ENCODE measurements at places on chromosomes 12 and 14. TPM values are rescaled to one million over a fixed set of nuclear protein-coding genes. Genes with fewer than 3 reads are reported as not detected.

GRCh38 chr12:108884116-108885012 is 4.5 kb downstream of the DAO start:
- no peaks in the 10 kb centered on the region for H3K36me3 ChIP-seq
- no peak for DNase-seq
- H3K27ac ChIP-seq = no peak overlapping the region
- H3K27me3 ChIP-seq = peaks cover 9% of the 10 kb centered on the region

GRCh38 chr14:99040052-99040451 is 231.9 kb downstream of the BCL11B start:
- no peaks in the 10 kb centered on the region for H3K27me3 ChIP-seq
- DNase-seq = no peak
- H3K4me1 ChIP-seq = peaks cover 9% of the 10 kb centered on the region

DNA sequence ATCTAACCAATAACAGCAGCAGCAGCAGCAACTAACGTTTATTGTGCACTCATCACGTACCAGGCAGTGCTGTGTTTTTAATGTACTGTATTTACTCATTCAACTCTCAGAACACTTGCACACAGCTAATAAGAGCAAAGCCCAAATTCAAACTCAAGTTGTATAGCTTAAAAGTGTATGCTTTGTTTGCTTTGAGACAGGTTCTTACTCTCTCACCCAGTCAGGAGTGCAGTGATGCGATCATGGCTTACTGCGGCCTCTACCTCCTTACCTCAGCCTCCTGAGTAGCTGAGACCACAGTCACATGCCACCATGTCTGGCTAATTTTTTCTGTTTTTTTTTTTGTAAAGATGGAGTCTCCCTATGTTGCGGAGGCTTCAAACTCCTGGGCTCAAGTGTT is 105.4 kb downstream of the PAPLN start:
- H3K27me3 ChIP-seq = no peaks in the 10 kb centered on the region
- DNase-seq = no peak

DNA sequence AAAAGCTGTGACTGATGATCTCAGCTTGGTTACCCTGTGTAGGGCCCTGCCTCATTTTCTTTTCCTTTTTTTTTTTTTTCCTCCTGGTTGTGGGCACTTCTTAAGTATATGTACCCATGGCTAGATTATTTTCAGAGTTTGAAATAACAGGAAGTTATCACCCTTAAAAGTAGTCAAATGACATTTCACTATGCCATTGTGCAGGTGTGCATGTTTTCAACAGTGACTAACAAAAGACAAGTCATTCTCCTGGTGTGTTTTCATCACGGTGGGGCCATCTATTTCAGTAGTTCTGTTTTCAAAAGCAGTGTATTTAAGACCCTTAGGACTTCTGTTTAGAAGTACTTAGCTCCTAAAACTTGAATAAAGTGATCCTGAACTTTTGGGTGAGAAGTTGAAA is 15.0 kb downstream of the GABARAPL1 start:
- no peaks in the 10 kb centered on the region for H3K4me1 ChIP-seq
- peaks cover 9% of the 10 kb centered on the region for H3K36me3 ChIP-seq
- H3K27ac ChIP-seq = no peak overlapping the region
- no peak overlapping the region for H3K4me3 ChIP-seq
- DNase-seq = no peak
- no peaks in the 10 kb centered on the region for H3K27me3 ChIP-seq

- peak; percentile 37 for DNase-seq
- no peaks in the 10 kb centered on the region for H3K36me3 ChIP-seq
- no peaks in the 10 kb centered on the region for H3K27me3 ChIP-seq
- H3K4me1 ChIP-seq = no peaks in the 10 kb centered on the region
These were observed 8.5 kb upstream of the PRKAB1 start for GRCh38 chr12:119659289-119659897.

GRCh38 chr14:105336477-105337287 is 22.1 kb downstream of the PACS2 start:
- H3K4me1 ChIP-seq = peaks cover 4% of the 10 kb centered on the region
- no peak overlapping the region for H3K4me3 ChIP-seq
- no peaks in the 10 kb centered on the region for H3K27me3 ChIP-seq
- no peak overlapping the region for H3K27ac ChIP-seq
- H3K36me3 ChIP-seq = peaks cover 2% of the 10 kb centered on the region
- DNase-seq = no peak

DNA sequence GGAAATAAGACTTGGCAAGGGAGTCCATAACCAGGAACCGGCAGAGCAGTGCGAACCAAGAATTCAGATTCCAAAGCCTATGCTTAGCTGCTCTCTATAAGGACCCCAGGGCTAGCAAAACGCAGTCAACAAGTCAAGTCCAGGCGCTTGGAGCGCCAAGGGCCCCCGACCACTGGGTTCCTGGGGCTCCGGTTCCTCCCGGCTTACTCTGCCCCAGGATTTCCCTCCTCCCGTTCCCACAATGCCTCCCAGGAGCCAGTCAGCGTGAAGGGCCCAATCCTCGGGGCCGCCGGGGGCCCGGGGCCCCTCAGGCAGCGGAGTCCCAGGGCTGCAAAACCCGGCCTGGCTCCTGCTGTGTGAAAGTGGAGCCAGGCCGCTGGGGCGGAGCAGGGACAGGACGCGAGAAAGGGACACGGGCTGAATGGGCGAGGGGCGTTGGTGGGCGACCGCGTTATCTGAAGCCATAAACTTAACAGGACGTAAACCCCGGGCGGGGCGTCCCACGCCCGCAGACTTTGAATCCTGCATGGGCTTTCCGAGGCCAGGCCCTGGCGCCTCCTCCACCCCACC is 1.5 kb downstream of the KRT8 start:
- H3K4me3 ChIP-seq = peak overlapping the region; percentile 24
- no peaks in the 10 kb centered on the region for H3K4me1 ChIP-seq
- peak; percentile 93 for DNase-seq
- H3K27ac ChIP-seq = peak overlapping the region; percentile 69
- H3K27me3 ChIP-seq = no peaks in the 10 kb centered on the region
- H3K36me3 ChIP-seq = no peaks in the 10 kb centered on the region

GRCh38 chr14:53999061-53999488 is 42.5 kb upstream of the BMP4 start:
- DNase-seq = peak; percentile 66
- no peaks in the 10 kb centered on the region for H3K36me3 ChIP-seq
- no peaks in the 10 kb centered on the region for H3K27me3 ChIP-seq
- peaks cover 1% of the 10 kb centered on the region for H3K4me1 ChIP-seq
- H3K4me3 ChIP-seq = no peak overlapping the region

GRCh38 chr14:56193347-56193746 is 75.1 kb downstream of the PELI2 start:
- H3K4me1 ChIP-seq = no peaks in the 10 kb centered on the region
- no peak overlapping the region for H3K27ac ChIP-seq
- H3K4me3 ChIP-seq = no peak overlapping the region
- H3K36me3 ChIP-seq = peaks cover 2% of the 10 kb centered on the region
- no peak for DNase-seq

- no peaks in the 10 kb centered on the region for H3K27me3 ChIP-seq
- no peak overlapping the region for H3K27ac ChIP-seq
- no peak for DNase-seq
- no peaks in the 10 kb centered on the region for H3K36me3 ChIP-seq
- H3K4me1 ChIP-seq = no peaks in the 10 kb centered on the region
- no peak overlapping the region for H3K4me3 ChIP-seq
These were observed 33.1 kb upstream of the PTPRO start for GRCh38 chr12:15289192-15289591.

DNA sequence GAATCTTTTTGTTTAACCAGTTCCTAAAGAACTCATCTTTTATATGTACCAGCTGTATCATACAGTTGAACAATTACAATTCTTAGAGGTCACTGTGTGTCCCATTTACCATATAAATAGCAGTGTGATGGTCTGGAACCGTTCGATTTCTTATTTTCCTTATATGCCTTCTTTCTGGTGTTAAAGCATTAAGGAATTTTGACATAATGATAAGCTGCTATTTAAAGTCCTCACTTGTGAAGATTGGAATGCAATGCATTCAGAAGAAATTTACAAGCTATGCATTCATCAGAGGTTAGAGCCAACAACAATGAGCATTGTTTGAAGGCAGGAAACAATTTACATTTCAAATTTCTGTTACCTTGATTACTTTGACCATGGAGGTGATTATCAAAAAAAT is 80.0 kb upstream of the PRICKLE1 start:
- H3K27ac ChIP-seq = no peak overlapping the region
- no peaks in the 10 kb centered on the region for H3K27me3 ChIP-seq
- H3K4me3 ChIP-seq = no peak overlapping the region
- no peaks in the 10 kb centered on the region for H3K36me3 ChIP-seq
- DNase-seq = peak; percentile 16

GRCh38 chr12:49954863-49955830 is 4.6 kb downstream of the AQP2 start:
- no peak overlapping the region for H3K4me3 ChIP-seq
- no peak for DNase-seq
- no peak overlapping the region for H3K27ac ChIP-seq
- no peaks in the 10 kb centered on the region for H3K36me3 ChIP-seq
- H3K27me3 ChIP-seq = no peaks in the 10 kb centered on the region

DNA sequence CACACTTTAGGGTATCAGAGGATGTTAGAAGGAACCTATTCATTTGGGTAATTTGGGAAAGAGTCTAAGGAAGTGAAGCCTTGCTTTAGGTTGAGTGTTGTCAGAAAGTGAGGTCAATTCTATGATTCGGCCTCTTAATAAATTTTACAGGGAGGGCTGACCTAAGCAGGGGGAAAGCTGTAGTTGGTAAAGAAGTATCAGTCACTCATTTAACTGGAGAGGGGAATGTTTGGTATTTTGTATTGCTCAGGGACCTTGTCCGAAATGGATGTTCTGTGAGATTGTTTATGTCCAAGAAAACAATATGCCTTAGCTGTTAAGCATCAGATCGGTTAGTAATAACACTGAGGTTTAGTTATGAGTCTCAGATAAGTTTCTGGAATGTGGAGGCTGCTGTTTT is 7.3 kb downstream of the CAND1 start:
- H3K27ac ChIP-seq = no peak overlapping the region
- DNase-seq = no peak
- H3K4me3 ChIP-seq = no peak overlapping the region
- no peaks in the 10 kb centered on the region for H3K27me3 ChIP-seq
- peaks cover 9% of the 10 kb centered on the region for H3K4me1 ChIP-seq
- H3K36me3 ChIP-seq = peaks cover 5% of the 10 kb centered on the region

- DNase-seq = peak; percentile 43
- peak overlapping the region; percentile 60 for H3K27ac ChIP-seq
- peaks cover 2% of the 10 kb centered on the region for H3K4me1 ChIP-seq
These were observed 414.3 kb downstream of the BCAT1 start for GRCh38 chr12:24534622-24535021.

GRCh38 chr14:27688841-27689444 is 1077.6 kb upstream of the FOXG1 start:
- H3K27me3 ChIP-seq = no peaks in the 10 kb centered on the region
- no peaks in the 10 kb centered on the region for H3K4me1 ChIP-seq
- H3K36me3 ChIP-seq = no peaks in the 10 kb centered on the region
- H3K4me3 ChIP-seq = no peak overlapping the region

DNA sequence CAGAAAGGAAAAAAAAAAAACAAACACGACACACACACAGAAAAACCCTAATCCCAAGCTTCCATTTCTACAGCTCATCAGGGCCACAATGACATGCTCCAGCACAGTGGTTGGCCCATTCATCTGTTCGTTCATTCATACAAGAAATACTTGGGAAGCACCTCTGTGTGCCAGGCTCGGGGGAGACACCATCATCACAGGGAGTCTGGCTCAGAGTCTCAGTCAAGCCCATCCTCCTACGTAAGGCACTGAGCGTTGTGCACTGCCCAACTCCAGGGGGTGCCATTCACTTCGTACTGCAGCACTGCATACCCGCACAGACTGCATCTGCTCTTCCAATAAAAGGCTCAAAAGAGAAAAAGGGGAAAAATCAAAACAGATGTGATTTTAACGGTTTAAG is 15.3 kb downstream of the VPS37B start:
- no peaks in the 10 kb centered on the region for H3K36me3 ChIP-seq
- H3K4me1 ChIP-seq = peaks cover 14% of the 10 kb centered on the region
- peak overlapping the region; percentile 17 for H3K27ac ChIP-seq
- DNase-seq = no peak
- no peaks in the 10 kb centered on the region for H3K27me3 ChIP-seq

- no peaks in the 10 kb centered on the region for H3K4me1 ChIP-seq
- H3K27me3 ChIP-seq = no peaks in the 10 kb centered on the region
- H3K27ac ChIP-seq = no peak overlapping the region
- H3K36me3 ChIP-seq = no peaks in the 10 kb centered on the region
- no peak for DNase-seq
- H3K4me3 ChIP-seq = no peak overlapping the region
These were observed 262.3 kb upstream of the GRIP1 start for GRCh38 chr12:66941150-66941549.

- no peak for DNase-seq
- peaks cover 13% of the 10 kb centered on the region for H3K36me3 ChIP-seq
- H3K4me3 ChIP-seq = no peak overlapping the region
- no peak overlapping the region for H3K27ac ChIP-seq
These were observed 24.7 kb upstream of the CSRNP2 start for GRCh38 chr12:51108136-51108535.

DNA sequence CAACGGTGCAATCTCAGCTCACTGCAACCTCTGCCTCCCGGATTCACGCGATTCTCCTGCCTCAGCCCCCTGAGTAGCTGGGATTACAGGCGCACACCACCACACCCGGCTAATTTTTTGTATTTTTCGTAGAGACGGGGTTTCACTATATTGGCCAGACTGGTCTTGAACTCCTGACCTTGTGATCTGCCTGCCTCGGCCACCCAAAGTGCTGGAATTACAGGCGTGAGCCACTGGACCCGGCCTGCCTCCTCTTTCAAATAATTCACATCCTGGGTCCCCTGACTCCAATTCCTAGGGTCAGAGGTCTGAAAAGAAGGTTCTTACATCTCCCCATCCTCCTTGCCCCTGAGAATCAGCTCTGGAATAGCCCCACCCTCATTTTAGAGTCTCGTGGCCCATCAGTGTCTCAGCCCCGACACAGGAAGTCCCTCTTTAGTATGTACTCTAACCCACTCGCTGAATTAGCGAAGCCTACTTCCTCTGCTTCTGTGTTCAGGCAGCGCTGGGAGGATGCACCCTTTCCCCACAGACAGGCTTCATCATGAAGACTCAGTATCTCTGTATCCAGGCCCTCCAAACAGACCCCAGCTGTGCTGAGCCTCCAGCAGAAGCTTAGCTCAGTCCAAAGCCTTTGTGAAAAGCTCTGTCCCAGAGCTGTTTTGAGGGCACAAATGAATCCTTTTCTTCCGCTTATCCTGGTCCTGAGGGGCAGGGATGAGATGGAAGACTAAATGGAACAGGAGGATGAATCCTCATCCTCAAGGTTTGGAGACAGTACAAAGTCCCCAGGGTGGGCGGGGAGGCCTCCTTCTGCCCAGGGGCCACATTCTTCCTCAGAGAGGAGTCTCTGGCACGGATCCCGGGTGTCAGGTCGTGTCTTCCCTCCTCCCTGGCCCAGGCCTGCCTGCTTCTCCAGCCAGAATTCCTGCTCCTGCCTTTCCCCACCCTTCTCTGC is 3.5 kb downstream of the LPAR5 start:
- no peak overlapping the region for H3K27ac ChIP-seq
- H3K27me3 ChIP-seq = no peaks in the 10 kb centered on the region
- H3K4me3 ChIP-seq = no peak overlapping the region
- H3K4me1 ChIP-seq = no peaks in the 10 kb centered on the region
- peak; percentile 51 for DNase-seq

SMCO3 gene
- 0.80 TPM for total RNA-seq

TDP1 gene
- total RNA-seq = 10.3 TPM

FAM186B gene
- total RNA-seq = 0.54 TPM

GYS2 gene
- total RNA-seq = not detected

ARHGAP9 gene
- total RNA-seq = 40.0 TPM

PDE3A gene
- 15.8 TPM for total RNA-seq

GLIPR1 gene
- total RNA-seq = 10.9 TPM

KRT72 gene
- not detected for total RNA-seq

LRRC43 gene
- total RNA-seq = 11.6 TPM

THTPA gene
- 22.1 TPM for total RNA-seq

DCP1B gene
- total RNA-seq = 13.2 TPM

C14orf132 gene
- total RNA-seq = 49.3 TPM

KRT78 gene
- not detected for total RNA-seq

LYZ gene
- total RNA-seq = 171 TPM

IRF2BPL gene
- total RNA-seq = 52.4 TPM

All from lung (tissue), 17 donors.